ENCODE measurements at places on chromosomes 12 and 14.

- no peak for DNase-seq
Observed at GRCh38 chr12:73892201-73892600, 645.4 kb upstream of the ATXN7L3B start.

DNA sequence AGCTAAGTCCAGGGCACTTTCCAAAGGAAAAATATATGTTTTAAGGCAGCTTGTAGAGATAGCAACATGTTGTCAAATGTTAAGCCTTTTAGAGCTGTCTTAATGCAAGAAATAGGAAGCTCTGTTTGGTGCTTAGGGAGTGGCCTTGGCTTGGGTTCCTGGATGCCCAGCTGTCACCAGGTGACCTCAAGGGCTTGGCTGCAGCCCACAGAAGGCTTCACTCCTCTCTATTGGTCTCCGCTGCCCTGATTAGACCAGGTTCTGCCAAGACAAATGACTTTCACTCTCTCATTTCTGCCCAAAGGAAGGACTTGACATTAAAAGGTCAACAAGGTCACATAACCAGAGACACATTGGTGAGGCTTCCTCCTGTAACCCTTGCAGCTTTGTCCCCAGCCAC is 76.8 kb downstream of the WSCD2 start:
- DNase-seq = no peak

DNA sequence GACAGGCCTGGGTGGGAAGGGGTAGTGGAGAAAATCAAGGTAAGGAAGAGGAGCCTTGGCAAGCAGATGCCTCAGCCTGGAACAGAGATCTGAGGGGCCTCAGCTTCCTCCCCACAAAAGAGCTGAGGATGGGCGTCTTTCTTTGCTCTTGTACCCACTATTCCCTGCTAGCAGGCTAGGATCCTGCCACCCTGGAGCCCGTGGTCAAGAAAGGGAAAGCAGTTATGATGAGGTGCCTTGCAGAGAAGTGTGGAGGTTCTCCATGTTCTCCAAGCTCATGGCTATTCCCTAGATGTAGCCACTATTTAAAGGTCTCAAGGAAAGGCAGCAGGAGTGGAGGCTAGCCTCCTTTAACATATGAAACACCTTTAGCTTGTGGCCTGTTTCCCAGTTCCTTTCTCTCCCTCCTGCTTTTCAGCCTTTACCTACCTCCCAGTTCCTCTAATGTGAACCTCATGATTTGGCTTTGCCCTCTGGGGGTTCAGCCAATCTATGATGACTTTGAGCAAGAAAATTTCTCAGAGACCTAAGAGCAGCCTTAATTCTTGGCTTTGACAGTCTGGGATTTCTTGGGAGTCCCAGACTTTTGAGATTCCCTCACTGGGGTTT is 1.1 kb downstream of the IKZF4 start:
- no peak for DNase-seq

- peak; percentile 5 for DNase-seq
Observed at GRCh38 chr14:94044476-94045091, 18.4 kb downstream of the OTUB2 start.

- peak; percentile 9 for DNase-seq
Observed at GRCh38 chr14:58151133-58152013, 640 bp downstream of the ARMH4 start.

DNA sequence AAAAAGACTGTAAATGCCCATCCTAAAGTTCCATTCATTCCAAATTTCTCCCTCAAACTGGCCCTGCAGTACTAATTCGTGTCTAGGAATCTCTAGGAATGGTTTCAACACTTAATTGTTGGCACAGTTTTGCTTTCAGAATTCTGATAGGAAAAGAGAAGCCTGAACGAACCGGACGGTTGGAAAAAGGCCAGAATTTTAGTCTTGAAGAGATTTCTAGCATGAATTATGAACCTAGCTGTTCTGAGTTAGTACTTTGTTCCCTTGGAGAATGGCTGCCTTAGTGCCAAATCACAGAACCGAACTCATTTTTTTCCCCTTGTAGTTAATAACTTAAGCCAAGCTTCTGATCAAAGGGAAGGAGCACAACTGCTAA is 262.6 kb downstream of the ADAMTS20 start:
- no peak for DNase-seq

DNA sequence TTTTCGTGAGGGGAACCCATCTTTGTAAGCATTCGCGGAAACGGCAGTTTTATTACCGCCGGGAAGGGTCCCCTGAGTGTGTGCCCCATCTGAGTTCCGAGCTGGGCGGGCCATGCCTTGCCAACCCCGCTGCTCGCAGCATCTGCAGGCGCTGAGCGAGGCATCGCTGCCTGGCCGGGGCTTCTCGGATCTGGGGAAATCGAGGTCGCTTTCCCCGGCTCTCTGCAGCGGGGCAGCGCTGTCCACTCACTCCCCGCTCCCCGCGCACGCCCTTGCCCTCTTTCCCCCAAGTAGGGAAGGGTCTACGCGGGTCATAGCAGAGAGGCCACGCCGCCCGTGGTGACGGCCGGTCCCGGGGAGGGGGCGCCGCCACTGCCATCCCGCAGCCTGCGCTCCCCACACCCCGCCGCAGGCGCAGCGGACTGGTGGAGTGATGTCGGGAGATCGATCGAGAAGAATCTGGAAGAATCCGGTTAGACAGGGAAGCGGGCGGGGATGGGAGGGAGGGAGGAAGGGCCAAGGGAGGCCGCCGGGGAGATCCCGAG is 507 bp upstream of the FKBP4 start:
- no peak for DNase-seq

DNA sequence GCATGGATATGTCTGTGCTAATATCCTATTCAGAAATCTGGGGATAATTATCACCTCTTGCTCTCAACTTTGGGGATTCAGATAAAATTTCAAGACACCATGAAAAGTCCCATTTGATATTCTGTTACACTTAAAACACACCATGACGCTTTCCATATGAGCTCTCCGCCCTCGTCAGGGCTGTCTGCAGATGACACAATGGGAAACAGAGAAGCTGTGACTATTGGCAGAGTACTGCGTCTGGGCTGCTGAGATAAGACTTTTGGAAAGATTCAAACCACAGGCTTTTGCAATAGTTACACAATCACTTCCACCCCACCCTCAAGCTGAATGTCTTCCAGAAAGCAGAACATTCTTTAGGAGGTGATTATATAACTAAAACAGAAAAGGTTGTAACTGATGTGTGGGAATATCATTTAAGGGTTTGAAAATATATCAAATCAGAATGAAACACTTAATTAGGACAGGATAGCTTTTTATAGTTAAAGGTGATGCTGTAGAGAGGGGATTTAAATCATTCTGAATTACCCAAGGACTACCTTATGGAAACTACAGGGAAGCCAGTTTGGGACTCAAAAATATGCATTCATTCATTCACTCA is 75.3 kb upstream of the TMPO start:
- no peak for DNase-seq

DNA sequence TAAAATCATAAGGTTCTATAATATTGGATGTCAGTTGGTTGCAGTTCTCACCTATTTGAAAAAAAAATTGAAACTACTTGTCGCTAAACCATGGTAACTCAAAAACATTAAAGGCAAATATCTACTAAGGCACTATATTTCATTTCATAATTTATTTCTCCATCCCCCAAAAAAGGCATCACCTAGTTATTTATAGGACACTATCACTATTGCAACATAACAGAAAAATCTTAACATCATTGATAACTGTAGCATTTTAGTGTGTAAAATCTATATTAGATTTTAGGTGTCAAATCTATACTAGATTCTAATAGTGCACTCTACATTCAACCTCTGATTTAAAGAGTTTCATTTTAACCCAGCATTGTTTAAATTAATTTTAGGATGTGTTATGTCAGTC is 1.7 kb downstream of the SPTSSA start:
- no peak for DNase-seq

- DNase-seq = peak; percentile 43
Observed at GRCh38 chr12:15856097-15856982, 25.8 kb upstream of the STRAP start.

- DNase-seq = no peak
Observed at GRCh38 chr12:89992668-89993451, 284.2 kb upstream of the ATP2B1 start.

- DNase-seq = no peak
Observed at GRCh38 chr14:103250874-103251273, 83.2 kb upstream of the EIF5 start.

- DNase-seq = no peak
Observed at GRCh38 chr12:125280482-125281377, 215.5 kb downstream of the AACS start.

DNA sequence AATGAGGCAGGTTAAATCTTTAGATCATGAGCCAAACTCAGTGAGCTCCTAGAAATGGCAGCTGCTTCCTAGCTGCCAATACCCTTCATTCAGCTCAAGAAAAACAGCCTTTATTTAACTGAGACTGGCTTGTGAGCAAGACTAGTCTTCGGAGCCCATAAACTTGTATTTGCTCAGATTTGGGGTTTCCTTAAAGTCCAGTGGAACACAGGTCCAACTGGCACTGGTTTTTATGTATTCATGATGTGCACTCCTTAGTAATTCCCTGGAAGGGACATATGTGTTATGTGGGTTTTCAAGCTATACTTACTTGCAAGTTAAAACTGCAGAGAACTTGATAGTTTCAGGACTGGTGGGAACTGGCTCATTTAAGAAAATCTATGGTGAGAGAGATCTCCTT is 380.1 kb upstream of the TMEM132C start:
- DNase-seq = no peak

- no peak for DNase-seq
Observed at GRCh38 chr12:110073049-110073831, 24.9 kb upstream of the C12orf76 start.

- no peak for DNase-seq
Observed at GRCh38 chr14:64885559-64885958, 5.9 kb upstream of the SPTB start.

- peak; percentile 79 for DNase-seq
Observed at GRCh38 chr12:117646520-117646919, 285.1 kb upstream of the NOS1 start.

GRCh38 chr12:116454950-116455447 is 104.2 kb upstream of the MAP1LC3B2 start:
- no peak for DNase-seq

- DNase-seq = no peak
Observed at GRCh38 chr12:132194056-132194455, 49.8 kb downstream of the NOC4L start.

DNA sequence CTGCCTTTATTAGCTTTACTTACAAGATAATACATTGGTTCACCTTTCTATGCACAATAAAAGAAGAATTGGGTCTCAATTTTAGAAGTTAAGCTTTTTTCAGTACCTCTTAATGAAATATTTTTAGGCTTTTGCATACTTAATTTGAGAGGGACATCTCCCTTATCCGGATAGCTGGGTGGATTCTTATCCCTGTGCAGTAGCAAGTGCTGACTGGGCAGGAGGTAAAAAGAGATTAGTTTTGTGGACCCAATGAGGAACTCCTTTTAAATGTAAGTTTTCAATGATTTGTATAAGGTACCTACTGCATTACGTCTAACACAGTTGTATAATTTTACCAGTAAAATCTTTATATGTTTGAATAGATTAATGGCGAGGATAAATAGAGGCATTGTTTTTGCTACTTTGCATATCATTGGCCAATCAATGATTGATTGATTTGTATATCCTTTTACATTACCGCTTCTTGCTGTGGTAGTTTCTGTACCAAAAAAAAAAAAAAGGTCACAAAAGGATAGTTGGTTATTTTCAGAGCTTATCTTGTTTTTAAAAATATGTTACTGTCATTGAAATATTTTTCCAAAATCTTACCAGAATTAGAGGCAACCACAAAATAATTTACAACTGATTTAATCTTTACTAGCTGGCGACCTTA is 2.2 kb downstream of the CPSF6 start:
- DNase-seq = no peak

- DNase-seq = peak; percentile 70
Observed at GRCh38 chr12:23949348-23950209, at the start of gene SOX5. Gene SOX5 (minus strand): TSS chr12:23949670. CDS start chr12:23949601, 69 bp downstream.

- no peak for DNase-seq
Observed at GRCh38 chr14:81286574-81287370, 66.0 kb upstream of the GTF2A1 start.

DNA sequence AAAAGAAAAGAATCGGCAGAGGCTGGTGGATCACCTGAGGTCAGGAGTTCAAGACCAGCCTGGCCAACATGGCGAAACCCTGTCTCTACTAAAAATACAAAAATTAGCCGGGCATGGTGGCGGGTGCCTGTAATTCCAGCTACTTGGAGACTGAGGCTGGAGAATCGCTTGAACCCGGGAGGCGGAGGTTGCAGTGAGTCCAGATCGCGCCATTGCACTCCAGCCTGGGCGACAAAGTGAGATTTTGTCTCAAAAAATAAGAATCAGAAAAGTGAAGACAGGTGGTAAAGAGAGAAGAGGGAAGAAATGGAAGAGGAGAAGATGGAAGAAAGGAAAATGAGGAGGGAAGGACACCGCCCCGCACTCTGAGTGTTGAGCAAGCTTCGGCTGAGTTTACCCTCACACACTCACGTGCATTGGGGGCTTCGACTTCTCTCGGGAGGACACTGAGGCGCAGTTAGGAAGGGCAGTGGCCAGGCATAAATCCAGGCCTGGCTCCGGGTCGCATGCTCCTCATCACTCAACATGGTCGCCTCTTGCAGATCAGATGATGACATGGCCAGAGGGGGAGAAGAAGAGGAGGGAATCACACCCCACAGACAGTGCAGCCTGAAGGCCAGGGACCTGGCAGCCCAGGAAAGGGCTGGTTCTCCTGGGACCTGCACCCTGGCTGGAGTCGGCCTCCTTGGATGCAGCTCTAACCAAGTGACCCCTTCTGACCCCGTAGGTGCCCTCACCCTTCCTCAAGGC is 61.1 kb downstream of the PRMT8 start:
- DNase-seq = no peak

DNA sequence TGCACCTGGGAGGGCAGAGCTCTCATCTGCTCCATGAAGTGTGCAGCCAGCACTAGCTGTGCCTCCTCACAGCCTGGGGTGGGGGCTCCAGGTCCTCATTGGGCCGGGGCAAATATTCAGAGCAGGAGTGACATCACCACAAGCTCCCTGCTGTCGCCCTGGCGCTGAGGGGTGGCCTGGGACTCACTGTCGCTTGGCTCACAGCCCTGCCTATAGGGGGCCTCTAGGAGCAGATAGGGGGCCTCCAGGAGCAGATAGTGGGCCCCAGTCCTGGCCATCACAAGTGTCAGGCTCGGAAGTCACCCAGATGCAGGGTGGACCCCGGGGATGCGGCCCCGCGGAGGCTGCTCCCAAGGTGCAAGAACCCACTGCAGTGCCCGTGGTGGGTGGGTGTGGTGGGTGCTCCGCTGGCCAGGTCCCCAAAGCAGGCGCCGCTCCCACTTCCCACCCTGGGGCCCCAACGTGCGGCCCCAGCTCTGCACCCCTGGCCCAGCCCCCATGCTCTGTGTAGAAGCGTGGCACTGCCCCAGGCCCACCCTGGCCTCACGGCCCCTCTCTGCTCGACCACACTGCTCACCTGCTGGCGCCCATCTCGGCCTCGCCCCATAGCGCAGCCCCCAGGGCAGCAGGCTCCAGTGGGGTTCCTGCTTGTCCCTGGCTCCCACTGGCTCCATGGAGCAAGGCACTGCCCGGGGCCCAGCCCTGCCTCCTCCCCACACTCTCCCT is 18.0 kb downstream of the SYNJ2BP start:
- no peak for DNase-seq

DNA sequence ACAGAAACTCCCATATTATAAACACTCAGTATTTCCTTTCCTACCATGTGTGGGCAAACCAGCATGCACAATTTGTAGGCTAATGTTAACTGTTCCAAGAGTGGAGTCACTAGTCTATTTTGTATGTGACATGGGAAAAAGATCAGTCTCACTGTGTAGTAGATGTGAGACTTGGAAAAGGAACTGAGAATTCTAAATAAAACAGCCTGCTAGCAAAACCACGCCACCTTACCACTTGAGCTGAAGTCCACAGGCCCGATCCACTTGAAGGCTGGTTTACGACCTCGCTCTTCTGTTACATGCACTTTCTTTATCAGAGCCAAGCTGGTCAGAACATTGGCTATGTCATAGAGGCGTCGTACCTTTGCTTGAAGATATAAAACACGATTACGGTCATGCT is 22.5 kb downstream of the E2F7 start:
- DNase-seq = no peak

Data from WERI-Rb-1 (cell line).